ENCODE measurements at places on chromosomes 7 and 10.

DNA sequence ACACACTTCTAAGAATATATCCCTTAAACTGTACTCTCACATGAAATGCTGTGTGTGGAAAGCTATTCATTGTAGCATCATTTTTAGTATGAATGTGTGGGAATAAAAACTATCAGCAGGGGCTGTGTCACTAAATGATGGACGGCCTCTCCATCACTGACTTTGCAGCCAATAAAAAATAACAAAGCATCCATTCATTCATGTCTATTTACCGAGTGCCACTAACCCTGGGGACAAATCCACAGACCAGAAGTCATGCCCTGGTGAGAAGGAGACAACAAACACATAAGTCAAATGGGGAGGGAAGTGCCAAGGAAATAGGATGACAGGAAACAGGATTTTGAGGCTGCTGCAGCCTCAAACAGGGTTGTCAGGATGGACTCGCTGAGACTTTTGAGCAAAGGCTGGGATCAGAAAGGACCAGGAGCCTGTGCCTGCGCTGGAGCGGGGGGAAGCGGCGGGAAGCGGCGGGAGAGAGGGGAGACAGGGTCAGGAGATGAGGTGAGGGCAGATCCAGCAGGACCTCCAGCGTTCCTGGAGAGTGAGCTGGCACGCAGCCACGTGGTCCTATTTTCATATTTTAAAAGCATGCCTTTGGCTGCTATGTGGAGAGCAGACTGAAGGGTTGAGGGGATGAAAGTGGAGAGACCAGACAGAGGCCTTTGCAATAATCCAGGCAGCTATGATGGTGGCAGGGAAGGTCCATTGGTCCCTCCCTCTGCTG lies 2.2 kb upstream of the NOM1 start:
- no peak for DNase-seq

DNA sequence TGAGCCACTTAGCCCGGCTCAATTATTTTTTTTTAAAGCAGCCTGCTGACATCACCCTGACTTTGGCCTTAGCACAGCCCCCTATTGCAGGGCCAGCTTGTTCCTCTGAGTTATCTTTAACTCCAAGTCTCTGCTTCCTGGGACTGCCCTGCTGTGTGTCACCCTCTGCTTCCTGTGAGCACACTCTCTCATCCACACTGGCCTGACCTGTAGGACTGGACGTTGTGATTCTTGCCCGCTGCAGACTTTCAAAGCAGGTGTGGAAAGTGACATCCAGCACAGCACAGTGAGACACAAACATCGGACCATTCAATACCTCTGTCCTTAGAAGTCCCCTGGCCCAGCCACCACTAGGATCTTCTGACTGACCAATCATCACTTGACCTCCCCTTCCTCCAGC lies 26.4 kb upstream of the HSPA12A start:
- no peak for DNase-seq

- peak; percentile 40 for DNase-seq
Observed at GRCh38 chr10:73916761-73917470, 6.0 kb downstream of the PLAU start.

DNA sequence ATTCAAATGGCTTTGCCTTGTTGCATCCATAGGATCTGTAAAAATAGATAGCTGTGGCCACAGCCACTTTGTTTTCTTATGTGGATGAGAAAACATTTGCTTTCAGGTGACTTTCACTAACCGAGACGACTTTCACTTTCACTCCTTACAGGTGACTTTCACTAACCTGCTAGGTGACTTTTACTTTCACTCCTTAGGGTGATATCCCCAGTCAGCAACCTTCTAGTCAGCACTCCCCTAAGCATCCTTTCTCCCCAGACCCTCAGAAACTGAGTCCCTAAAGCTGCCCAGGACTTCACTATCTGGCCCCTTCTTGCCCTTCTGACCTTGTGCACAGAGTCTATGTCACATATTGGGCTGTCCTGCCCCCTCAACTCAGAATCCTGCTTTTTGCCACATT lies 177.5 kb downstream of the RELN start:
- DNase-seq = no peak
